ENCODE measurements at places on chromosomes 1 and 21. TPM values are rescaled to one million over a fixed set of nuclear protein-coding genes. Genes with fewer than 3 reads are reported as not detected.

- no peak for DNase-seq
Measured at GRCh38 chr1:51444096-51444495, 75.0 kb downstream of the EPS15 start.

GRCh38 chr1:111475701-111476100, 1.9 kb downstream of the C1orf162 start:
- DNase-seq = no peak

DNA sequence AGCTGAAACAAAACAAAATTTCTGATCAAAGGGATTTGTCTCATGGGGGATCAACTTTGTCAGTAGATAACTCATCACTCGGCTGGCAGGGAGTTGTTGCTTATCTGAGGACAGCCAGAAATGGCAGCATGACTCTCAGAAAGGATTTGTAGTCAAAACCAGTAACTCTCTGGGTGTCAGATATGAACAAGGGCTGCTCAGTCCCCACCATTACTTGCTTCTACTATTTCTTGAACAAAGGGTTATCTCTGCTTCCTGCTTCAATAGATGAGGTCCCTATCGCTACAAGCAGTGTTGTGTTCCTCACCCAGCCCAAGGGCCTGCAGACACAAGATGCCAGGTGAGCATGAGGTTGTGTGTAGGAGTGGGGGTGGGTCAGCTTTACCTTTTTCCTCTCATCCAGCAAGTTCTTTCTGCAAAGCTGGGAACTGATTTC, 116.2 kb downstream of the PTBP2 start:
- DNase-seq = no peak

The DNTTIP2 gene
- 62.1 TPM for total RNA-seq

The OVAAL gene
- total RNA-seq = not detected
